Cortex of kidney (tissue), 1 donor: ENCODE measurements at places on chromosomes 6 and 20.

- DNase-seq, result no peak
Measured at GRCh38 chr6:113696960-113697359, 160.2 kb upstream of the MARCKS start.

DNA sequence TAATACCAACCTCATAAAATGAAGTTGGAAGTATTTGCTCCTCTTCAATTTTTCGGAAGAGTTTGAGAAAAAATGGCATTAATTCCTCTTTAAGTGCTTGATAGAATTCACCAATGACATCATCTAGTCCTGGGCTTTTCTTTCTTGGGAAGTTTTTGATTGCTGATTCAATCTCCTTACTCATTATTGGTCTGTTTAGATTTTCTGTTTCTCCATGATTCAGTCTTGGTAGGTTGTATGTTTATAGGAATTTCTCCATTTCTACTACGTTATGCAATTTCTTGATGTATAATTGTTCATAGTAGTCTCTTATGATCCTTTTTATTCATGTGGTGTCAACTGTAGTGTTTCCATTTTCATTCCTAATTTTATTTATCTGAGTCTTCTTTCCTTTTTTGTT is 176.9 kb upstream of the PRND start:
- DNase-seq, result no peak

- no peak for DNase-seq
Measured at GRCh38 chr6:169571123-169571962, 130.5 kb downstream of the WDR27 start.

DNA sequence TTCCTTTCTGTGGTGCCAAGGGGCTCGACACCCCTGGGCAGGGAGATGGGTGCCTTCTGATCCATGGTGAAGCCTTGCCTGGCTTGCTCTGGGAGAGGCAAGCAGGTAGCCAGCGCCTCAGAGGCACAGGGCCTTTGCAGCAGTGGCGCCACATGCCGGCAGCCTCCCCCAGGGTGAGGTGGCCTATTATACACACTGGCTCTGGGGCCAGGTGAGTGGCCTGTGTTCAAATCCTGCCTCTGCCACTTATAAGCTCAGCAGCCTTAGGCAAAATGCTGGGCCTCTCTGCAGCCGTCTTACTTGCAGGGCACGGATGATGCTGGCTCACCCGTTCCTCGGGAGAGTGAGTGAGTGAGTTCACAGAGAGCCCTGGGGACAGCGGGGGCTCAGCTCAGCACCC is 176.9 kb downstream of the TFAP2C start:
- no peak for DNase-seq

DNA sequence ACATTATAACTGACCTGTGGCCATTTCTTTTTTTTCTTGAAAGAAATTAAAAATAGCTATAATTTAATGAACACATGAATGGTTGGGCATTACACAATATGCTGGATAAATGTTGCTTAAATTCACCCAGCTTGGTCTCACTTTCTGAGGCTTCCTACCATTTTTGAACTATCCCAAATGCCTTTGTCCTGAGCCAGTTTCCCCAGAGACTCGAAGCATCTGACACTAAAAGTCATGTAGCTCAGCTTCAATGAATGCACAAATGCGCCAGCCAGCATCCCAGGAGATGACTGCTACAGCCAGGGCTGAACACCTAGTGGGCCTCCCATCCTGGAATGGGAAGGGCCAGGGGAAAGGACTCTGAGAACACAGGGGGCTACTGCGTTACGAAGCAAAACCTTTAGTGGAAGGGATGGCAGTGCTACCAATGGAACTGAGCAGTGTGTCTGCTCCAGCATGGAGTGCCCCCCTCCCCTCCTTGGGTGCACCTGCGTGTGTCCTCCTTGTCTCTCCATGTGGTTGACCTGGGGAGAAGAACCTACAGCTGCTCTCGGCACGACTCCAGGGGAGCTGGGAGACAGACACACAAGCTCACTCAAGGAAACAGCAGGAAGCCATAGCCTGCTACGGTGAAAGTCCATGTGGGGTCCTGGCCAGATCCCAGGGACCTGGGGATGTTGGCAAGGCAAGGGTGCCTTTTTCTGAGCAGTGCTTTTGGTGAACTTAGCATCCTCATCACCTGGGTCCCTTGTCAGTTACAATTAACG is 60.9 kb downstream of the IRF4 start:
- no peak for DNase-seq

GRCh38 chr6:89209457-89209856 is 7.7 kb downstream of the GABRR1 start:
- DNase-seq, result no peak

DNA sequence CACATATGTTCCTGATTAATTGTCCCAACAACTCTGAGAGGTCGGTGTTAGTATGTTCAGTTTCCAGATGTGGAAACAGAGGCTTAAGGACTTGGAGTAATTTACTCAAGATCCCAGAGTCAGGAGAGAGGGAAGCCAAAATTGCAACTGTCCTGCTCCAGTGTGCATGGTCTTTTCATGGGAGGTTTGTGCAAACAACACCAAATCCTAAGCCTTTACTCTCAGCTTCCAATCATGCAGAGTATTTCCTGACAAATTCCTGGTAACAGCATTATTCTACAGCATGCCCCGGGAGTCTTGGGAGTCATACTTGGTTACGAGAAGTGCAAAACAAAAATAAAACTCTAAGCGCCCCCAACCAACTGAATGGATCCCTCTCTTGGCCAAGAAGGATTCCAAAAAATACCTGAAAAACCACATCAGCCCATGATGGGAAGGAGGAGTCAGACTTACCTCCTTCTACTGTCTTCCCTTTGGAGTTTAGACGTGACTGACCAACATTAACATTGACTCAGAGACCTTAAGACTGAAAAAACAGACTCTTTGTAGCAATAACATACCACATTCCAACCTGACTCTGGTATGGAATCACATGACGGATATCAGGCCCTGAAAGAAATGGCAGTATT is 30.8 kb upstream of the PPP1R3G start:
- DNase-seq, result no peak

DNA sequence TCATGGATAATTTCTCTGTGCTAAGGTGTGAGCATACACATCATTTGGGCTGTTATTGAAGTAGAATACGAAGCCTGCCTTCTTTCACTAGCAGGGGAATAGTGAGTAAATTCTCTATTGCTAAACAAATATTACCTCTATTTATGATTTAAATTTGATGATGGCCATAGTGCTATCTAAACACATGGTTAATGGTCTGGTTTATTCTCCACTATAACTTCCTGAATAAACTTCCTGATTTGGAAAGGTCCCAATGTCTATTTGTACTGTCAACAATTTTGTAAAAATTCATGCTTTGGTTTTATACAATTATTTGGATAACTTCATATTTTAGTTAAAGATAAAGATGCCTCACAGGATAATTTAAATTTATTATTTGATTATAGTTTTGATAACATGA is 400.8 kb downstream of the ARHGAP18 start:
- DNase-seq, result no peak

GRCh38 chr6:155985660-155986138 is 530.1 kb upstream of the NOX3 start:
- DNase-seq, result no peak

- DNase-seq, result no peak
Measured at GRCh38 chr6:16973545-16974386, 128.1 kb upstream of the STMND1 start.

GRCh38 chr6:3814539-3814938 is 34.6 kb upstream of the FAM50B start:
- DNase-seq, result no peak

DNA sequence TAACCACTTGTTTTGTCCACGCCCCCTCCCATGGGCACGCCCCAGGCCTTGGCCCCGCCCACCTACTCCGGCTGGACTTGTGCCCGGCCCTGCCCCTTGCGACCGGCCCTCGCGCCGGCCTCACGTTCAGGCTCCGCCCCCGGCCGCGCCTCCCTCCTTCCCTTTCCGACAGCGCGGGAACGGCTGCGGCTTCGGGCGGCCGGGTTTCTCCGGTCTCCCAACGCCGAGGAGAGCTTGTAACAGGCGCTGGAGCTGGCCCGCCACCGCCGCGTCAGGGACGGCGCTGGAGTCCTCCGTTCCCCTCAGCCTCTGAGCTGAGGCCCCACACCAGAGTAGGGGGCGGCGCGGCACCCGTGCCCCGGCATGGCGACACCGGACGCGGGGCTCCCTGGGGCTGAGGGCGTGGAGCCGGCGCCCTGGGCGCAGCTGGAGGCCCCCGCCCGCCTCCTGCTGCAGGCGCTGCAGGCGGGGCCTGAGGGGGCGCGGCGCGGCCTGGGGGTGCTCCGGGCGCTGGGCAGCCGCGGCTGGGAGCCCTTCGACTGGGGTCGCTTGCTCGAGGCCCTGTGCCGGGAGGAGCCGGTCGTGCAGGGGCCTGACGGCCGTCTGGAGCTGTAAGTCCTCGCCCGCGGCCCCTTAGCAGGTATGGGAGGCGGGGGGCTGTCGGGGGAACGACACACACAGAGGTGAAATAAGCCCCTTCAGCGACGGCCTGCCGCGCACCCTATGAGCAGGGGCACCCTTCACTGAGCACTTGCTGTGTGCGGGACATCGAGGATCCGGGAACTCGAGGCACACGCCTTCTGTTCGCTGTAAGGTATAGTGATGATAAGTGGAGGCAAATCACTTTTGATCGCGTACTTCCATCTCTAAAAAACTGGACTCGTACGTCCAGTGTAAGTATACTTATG is at the start of gene FANCE:
TSS of gene FANCE (plus strand) at position 156 of the 908 bp plus-strand sequence. CDS start at position 364, 208 bp downstream.
- DNase-seq, result peak; percentile 37

- DNase-seq, result no peak
Measured at GRCh38 chr6:92052513-92052912, 1366.8 kb downstream of the EPHA7 start.

- DNase-seq, result no peak
Measured at GRCh38 chr6:46491201-46491627, at the start of gene RCAN2. Gene RCAN2, minus strand, starts transcription at chr6:46491449.

- DNase-seq, result no peak
Measured at GRCh38 chr6:4777394-4777935, 1.3 kb downstream of the CDYL start.

GRCh38 chr6:163355426-163355991 is 59.0 kb upstream of the QKI start:
- DNase-seq, result no peak

GRCh38 chr6:68114463-68115047 is 520.5 kb upstream of the ADGRB3 start:
- no peak for DNase-seq

- no peak for DNase-seq
Measured at GRCh38 chr6:44272999-44273566, 2.8 kb downstream of the TMEM151B start.

GRCh38 chr6:106569428-106569827 is 59.9 kb downstream of the RTN4IP1 start:
- DNase-seq, result no peak

- no peak for DNase-seq
Measured at GRCh38 chr6:159487636-159488035, 205.4 kb downstream of the SOD2 start.

DNA sequence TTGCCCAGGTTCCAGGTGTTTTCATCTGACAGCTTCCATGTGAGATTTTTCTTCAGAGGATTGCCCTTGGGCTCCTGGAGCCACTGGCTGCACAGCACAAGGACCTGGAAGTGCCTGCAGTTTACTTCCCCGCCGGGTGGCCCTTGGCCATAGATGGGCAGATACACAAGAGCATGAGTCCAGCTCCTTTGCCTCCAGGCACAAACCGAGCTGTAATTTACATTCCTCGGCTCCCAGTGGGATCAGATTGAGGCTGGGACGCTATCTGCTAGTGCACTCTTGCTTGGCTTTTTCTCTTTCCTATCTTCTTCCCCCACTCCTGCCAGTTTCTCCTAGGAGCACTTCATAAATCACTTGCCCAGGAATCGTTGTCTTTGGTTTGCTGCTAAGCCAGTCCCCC is 85.4 kb upstream of the RALY start:
- no peak for DNase-seq

GRCh38 chr20:63377256-63377941 is 16.2 kb upstream of the CHRNA4 start:
- DNase-seq, result no peak

- DNase-seq, result no peak
Measured at GRCh38 chr6:4066029-4066755, 12.7 kb downstream of the FAM217A start.

- DNase-seq, result no peak
Measured at GRCh38 chr6:40171343-40171742, 237.1 kb upstream of the MOCS1 start.

- DNase-seq, result no peak
Measured at GRCh38 chr20:25544734-25545133, 40.6 kb downstream of the NINL start.

DNA sequence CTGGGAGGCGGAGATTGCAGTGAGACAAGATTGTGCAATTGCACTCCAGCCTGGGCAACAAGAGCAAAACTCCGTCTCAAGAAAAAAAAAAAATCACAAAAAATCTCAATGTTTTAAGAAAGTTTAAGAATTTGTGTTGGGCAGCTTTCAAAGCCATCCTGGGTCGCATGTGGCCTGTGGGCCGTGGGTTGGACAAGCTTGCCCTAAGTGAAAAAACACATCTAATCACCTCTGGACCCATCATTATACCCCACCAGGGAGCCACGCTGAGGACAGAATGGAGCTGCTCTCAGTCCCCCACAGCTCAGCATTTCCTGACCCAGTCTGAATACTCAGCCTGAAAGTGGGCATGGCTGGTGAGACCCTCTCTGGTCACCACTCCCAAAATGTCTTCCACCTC is 129.3 kb downstream of the PRND start:
- no peak for DNase-seq

DNA sequence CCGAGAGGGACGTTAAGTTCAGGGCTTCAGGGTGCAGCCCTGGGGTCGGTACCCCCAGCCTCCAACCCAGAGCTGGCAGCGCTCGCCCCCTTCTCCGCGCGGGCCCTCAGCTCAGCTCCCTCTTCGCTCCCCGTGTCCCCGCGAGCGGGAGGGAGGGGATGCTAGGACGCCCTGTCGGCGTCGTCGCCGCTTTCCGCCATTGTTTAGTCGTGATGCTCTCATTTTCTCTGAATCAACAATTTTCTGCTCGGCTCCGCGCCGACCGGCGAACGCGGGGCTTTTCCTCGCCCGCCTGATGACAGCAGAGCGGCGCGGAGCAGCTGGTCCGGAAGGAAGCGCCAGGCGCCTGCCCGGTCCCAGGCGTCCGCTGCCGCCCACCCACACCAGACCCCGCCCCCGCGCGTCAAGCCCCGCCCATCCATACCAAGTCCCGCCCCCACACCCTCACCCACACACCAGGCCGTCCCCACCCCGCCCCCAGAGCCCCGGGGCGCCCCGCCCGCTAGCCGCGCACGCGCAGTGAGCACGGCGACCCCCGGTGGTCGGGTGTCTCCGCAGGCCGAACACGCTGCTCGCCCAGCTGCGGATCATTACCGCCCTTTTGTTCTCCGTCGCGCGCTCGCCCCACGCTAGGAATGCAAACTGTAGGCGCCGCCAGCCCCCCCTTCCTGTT is 50.1 kb upstream of the SLC32A1 start:
- DNase-seq, result no peak

DNA sequence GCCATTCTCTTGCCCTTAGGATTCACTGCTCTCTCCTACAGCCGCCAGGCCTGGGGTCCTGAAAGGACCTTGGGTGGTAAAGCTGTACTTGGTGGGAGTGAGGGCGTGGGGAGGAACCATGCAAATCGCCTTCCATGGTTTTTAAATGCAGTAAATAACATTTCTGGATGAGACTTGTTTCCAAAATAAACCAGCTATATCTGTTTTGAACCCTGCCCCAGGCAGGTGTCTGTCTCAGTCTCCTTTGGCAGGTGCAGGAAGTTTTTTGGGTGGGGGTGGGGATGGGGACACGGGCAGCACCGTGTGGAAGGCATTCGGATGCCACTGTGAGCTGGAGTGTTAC is 14.3 kb downstream of the ITPA start:
- no peak for DNase-seq

GRCh38 chr20:54184904-54185626 is 11.3 kb upstream of the CYP24A1 start:
- DNase-seq, result no peak
